ENCODE measurements at places on chromosomes 2 and 18.

GRCh38 chr18:48597671-48598070 lies 58.8 kb downstream of the CTIF start:
- DNase-seq: no peak

DNA sequence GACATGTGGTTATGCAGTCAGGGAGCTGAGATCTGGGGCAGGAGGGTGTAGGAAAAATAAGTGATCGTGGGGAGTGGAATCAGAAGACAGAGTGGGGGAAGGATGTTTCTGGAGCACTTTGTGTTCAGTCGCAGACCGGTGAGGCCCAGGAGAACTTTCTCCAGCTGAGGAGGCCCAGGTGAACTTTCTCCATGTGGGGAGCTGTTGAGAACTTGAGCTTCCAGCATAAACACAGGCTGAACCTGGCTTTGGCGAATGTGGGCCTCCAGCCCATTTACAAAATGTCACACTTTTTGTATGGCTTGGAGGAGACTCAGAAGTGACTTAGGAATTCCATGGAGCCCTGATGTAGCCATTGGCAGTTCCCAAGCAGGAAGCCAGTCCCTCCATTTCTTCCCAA lies 108.5 kb downstream of the VAPA start:
- DNase-seq: no peak

DNA sequence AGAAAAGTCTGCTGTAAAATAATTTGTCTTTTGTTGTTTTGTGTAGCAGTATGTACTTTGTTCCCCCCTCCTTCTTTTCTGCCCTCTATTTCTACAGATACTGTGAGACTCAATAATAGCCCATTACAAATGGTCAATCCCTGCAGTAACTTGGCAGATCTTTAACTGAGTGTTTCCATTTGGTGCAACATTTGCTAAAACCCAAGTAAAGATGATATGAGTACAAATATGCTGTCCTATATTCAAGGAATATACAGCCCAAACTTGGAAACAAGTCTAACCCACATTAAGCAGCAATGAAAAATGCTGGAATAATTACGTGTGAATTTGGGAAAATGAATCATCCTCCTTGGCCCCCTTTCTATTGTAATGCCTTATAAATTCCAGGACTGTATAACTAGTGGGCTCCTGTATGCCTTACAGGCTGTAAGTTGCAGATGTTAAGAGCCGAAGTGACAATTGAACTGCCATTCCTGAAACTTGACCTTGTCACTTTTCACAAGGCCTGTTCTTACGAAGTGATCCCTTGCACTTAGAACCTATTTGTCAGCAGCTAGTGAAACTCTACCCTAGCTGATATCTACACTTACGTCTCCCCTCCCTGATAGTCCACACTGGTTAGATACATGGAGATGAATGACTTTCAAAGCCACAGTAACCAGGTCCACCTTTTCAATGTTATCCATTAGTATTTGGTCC lies 104.9 kb downstream of the IRS1 start:
- no peak for DNase-seq

DNA sequence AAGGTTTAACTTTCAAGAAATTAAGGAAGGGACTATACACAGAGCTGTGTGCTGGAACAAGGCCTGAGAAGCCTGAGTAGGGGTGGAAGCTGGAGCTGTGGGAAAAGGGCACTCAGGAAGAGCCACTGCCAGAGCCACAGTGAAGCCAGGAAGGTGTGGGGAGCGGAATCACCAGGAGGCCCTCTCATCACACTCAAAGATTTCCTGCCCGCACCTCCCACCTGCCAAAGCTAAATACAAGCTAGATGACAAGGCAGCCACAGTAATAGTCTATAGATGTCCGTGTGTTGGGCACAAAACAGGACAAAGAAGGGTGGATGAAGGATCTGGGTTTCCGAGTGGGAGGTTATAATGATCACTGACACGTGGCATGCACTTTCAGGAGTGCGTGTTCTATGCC lies 126.0 kb downstream of the ZNF532 start:
- DNase-seq: no peak

DNA sequence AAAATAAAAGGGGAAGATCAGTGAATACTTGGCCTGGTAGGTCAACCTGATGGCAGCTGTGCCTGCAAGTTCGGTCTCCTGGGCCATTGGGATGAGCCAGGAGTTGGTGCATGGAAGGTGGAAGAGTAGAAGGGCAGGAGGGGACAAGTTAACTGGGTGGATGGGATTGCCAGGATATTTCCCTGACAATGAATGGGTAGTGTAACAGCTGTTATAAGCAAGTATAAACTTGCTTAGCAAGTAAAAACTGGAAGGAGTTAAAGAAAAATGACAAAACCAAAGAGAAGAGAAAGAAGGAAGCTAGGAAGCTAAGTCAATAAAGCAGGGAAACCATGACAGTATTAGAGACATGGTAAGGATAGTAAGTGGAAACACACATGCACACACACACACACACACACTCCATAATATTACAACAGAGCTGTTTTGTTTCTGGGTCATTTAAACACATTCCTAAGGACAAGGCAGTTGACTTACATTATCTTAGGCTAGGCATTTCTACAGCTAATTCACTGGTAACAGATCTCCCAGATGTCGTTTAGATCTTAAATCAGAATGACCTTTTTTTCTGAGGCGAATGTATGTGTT lies 29.7 kb downstream of the MEP1B start:
- no peak for DNase-seq

DNA sequence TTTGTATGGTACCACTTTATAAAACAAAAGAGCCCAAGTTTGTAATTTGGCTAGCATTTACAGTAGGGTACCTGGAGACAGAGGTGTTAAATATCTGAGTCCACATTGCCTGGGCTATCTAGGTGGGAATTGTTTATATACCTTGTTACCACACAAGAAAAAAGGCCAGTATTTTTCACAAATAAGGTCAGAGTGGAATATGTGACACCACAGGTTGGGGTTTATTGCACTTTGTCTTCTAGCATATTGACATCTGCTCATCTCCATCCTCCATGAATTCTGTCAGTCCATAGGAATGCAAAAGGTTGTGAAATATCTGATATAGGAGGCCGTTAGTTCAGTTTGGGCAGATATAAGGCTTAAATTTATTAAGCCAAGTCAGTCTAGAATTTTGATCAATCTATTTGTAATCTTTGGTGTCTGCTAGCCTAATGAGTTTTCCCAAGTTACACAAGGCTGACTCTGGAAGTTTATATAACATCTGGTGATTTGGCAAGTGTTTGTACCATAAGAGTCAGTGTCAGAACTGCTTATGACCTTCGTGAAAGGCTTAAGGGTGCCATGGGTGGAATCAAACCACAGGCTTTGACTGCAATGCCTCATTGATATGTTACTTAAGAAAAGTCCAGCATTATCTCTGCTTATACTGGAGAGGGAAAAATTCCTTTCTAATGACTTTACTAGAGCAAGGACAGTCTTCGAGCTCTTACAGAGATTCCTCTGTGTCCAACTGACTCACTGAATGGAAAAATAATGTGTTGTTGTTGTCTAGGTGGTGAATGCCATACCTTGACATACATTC lies 11.3 kb upstream of the DPP4 start:
- no peak for DNase-seq

GRCh38 chr18:73688851-73689711 lies 458.6 kb downstream of the FBXO15 start:
- DNase-seq: no peak
